ENCODE measurements at places on chromosomes 6 and 20.

- peak; percentile 70 for DNase-seq
Measured at GRCh38 chr6:138588805-138589434, 89.6 kb upstream of the NHSL1 start.

GRCh38 chr6:48826901-48827701, 636.0 kb downstream of the MMUT start:
- DNase-seq: peak; percentile 82

- peak; percentile 92 for DNase-seq
Measured at GRCh38 chr6:46129629-46130511, at the start of gene ENPP4. Gene ENPP4 (plus strand): TSS chr6:46129989. CDS start chr6:46139584, 9,595 bp downstream.

DNA sequence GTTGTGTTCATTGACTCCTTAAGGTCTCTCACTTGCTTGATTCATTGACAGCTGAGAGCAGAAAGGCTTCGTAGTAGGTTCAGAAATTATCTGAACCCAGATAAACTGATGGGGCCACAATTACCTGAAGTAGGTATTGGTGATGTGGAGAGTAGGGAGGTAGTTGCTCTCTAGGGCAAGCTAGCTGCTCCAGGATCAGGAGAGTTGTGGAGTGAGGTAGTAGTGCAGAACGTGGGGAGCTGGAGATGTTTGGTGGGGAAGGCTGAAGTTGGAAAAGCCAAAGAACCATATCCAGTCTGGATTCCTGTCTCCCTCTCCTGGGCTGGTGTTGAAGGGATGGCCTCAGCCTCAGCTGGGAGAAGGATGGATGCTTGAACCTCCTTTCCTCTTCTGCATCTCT, 15.9 kb downstream of the TJAP1 start:
- DNase-seq: no peak

DNA sequence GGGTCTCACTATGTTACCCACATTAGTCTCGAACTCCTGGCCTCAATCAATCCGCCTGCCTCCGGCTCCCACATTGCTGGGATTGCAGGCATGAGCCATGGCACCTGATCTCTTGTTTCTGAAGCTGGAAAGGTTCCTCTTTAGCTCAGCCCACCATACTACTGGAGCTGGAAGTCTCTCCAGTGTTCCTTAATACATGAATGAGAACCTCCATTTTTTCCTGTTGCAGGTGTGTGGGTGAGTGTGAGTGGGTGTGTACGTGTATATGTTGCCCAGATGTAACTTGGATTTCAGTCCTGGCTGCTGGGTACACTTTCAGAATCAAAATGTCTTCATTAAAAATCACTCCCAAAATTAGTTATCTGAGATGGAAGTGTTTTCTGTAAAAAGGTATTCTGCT, 11.1 kb downstream of the PNPLA1 start:
- no peak for DNase-seq
